A172 (cell line): ENCODE measurements at places on chromosomes 6 and 20. TPM values are rescaled to one million over a fixed set of nuclear protein-coding genes. Genes with fewer than 3 reads are reported as not detected.

The SNX9 gene
- 22.5 and 24.5 TPM in 2 replicates for total RNA-seq

The RAMACL gene
- 0.19 and 1.2 TPM in 2 replicates for total RNA-seq

The CRYBG1 gene
- total RNA-seq = 24.9 and 45.2 TPM in 2 replicates

The SPTLC3 gene
- total RNA-seq = 1.5 and 3.8 TPM in 2 replicates

The CLVS2 gene
- total RNA-seq = not detected in 2 replicates

The SYTL3 gene
- total RNA-seq = 1.7 and 2.0 TPM in 2 replicates

The DST gene
- 153 and 189 TPM in 2 replicates for total RNA-seq

The SIRT5 gene
- total RNA-seq = 7.0 and 9.2 TPM in 2 replicates

The MEI4 gene
- total RNA-seq = not detected in 2 replicates

The EYS gene
- 0.24 and 0.81 TPM in 2 replicates for total RNA-seq

The HMGN4 gene
- total RNA-seq = 101 and 106 TPM in 2 replicates

The RBPJL gene
- not detected in 2 replicates for total RNA-seq

The TFAP2D gene
- total RNA-seq = not detected in 2 replicates

The GPR6 gene
- total RNA-seq = not detected in 2 replicates

The RHAG gene
- total RNA-seq = not detected in 2 replicates

The IMPG1 gene
- not detected in 2 replicates for total RNA-seq

The BACH2 gene
- 0.03 and 0.65 TPM in 2 replicates for total RNA-seq

The GGT7 gene
- total RNA-seq = 0.26 and 0.55 TPM in 2 replicates

The TRIM31 gene
- total RNA-seq = not detected in 2 replicates

The TPD52L2 gene
- 149 and 174 TPM in 2 replicates for total RNA-seq
